ENCODE measurements at places on chromosomes 1 and 21. TPM values are rescaled to one million over a fixed set of nuclear protein-coding genes. Genes with fewer than 3 reads are reported as not detected.
A peak's percentile ranks its signal among the peaks of the same experiment; 100 is the strongest.

Gene CAPN9
- polyA plus RNA-seq: not detected

Gene KCND3
- 3.5 TPM for polyA plus RNA-seq

Gene FBLIM1
- 52.9 TPM for polyA plus RNA-seq

DNA sequence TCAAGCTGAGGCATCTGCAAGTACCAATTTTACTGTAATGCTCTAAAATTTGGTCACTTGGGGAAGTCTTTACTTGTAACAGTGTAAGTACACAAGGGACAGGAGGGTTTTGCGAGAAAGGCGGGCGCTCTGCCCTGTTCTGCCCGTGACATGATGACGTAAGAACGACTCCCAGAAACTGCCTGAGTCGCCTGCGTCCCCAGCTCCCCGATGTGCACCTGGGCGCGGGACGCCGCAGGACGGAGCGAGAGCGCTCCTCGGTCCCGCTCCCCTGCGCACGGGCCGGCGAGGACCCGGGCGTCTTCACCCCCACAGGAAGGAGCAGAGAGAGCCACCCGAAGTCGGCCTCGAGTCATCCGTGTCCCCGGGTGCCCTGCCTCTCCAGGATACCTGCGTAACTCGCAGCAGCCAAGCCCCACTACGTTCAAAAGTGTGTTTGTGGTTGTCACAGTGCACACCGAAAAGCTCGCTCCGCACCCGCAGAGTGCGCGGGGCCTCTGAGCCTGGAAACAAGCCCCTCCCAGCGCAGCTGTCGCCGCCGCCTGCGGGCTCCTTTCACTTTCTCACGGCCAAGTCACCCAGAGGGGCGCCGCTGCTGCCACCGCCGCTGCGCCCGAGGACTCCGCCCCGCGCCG lies 3.3 kb upstream of the ZBTB18 start:
- DNase-seq: peak; percentile 68

DNA sequence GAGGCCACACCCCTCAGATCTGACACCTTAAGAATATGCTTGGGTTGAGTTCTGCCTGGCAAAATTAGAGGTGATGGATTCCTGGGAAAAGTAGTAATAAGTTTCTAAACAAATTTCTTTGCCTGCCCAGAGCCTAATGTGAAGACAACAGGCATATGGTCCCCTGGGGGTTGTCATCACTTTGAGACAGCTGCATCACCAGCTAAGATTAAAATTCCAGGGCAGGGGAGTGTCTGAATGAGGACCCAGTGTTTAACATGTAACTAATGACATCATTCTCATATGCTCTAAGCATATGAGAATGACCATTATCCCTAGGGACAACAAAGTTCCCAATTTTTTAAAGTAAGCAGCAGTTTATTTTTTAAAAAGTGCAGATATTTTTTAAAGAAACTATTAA lies 432.2 kb downstream of the PCP4 start:
- no peak for DNase-seq

DNA sequence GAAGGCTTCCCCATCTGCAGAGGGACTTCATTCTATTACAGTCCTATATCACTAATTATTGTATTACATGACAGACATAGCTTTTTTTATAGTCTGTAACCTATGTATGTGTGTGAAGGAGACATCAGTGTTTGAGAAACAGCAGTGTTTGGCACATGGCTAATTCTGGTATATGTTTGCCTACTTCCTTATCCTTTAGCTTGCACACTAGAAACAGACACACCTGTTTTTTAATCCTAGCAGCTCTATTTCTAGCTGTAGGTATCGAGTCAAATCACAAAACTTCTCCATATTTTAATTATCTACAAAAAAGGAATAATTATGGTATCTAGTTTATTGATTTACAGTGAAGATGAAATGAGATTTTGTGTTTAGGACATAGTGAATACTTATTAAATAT lies 129.4 kb upstream of the CACYBP start:
- no peak for DNase-seq

GRCh38 chr1:67371681-67372080 lies 58.5 kb downstream of the SERBP1 start:
- no peak for DNase-seq

DNA sequence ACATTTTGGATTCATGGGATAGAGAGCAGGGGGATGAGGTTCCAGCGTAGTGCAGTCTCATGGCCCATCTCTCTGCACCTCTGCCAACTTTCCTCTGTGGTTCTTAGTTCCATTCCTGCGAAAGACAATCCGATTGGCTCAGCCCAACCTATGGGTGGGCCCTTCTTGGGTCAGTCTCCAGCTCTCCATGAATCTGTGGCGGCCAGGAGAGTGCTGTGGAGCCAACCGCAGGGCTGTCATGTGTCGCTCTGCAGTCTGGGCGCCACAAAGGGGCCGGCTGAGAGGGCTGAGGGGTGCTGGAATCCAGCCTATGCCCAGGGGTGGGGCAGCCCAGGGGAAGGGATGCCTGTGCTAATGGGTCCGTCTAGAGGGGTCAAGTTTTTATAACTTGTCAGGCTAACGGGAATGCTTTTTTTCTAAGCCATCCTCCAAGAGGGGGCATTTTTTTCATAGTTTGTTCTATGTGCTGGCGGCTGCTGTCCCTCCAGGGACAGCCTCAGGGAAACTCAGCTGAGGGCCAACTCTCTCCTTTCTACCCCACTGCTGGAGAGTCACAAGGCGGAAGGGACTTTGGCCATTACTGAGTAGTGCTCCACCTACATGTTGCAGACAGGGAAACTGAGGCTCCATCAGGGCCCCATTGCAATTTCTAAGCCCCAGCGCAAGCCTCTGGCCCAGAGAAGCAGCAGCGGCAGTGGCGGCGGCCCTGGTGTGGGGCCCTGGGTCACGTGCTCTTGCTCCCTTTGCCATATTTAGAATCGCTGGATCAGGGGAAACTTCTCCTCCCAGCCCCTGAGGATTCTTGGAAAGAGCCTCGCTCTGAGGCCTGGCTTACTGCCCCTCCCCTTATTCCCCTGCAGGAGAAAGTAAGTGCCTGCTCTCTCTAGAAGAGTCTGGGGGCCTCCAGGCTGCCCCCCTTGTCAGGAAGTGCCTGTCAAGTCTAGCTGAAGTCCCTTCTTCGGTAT lies 23.4 kb downstream of the KCNQ4 start:
- DNase-seq: peak; percentile 43

DNA sequence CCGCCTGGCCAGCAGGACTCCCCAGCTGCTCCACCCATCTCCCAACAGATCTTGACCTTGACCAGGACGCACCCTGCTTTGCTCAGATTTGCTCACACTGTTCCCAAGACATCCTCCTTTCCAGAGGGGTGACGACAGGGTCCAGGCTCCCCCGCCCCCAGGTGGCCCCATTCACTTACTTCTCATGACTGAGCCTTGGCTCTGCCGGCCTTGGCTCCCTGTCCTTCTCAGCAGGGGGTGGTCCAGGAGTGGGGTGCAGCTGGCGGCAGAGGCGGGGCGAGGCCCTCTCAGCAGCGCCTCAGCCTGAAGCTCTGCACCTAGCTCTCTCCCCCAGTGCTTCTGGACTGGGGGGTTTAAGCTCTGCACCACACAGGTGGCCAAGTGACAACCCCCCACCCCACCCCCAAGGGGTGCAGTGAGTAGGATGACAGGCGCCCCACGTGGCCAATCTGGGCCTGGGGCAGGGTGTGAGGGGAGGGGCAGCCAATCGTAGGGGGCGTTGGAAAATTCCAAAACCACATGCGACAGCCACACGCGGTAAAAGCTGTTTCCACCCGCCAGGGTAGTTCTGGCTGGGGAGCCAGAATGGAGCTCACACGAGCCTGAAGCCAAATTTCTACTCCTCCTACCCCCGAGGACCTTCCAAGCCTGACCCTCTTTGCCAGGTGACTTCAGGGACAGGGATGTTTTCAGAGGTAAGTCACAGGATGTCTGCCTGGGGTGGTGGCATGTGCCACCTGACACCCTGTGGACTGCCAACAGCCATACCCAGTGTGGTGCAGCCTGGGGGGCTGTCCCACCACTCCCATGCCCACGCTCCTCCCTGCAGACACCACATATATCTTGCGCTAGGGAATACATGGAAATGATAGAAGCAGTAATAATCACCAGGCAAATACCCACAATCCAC lies 5.6 kb downstream of the RORC start:
- DNase-seq: no peak

GRCh38 chr1:29490204-29490934 lies 254.0 kb downstream of the PTPRU start:
- DNase-seq: no peak

DNA sequence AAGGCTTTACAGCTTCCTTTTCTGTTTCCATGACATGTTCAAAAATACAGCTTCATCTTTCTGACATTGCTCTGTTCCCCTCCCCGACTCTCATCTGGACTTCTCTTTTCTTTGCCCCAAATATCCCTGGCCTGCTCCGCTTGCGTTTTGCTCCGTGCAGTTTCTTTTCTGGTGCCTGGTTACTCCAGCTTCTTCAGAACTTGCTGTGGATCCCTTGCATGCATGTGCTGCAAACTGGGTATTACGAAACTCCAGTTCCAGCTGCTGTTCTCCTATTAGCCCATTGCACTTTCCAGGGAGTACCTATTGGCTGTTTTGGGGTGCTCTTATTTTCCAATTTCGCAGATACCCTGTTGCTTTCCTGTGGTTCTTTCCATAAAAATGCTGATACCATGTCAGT lies 9.9 kb upstream of the NDC1 start:
- DNase-seq: no peak

DNA sequence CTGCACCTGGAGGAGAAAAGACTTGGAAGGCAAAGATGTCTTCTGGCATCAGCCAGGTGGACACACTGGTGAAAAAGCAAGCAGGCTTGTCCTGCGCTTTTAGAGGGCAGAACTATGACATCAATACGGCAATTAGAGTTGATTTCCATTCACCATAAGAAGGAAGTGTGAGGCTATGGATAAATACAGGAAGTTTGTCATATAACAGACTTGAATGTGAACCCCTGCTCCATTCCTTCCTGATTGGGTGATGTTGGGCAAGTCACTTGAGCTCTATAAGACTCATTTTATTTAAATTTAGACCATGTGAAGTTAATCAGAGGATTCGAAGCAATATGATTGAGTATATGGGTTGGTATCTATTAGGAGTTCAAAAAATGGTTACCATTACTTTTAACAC lies 137.8 kb downstream of the PLPP3 start:
- DNase-seq: no peak

- DNase-seq: no peak
These were observed 16.5 kb downstream of the TRIT1 start for GRCh38 chr1:39866767-39867166.
